NCI-H2029 treated with DMSO at 0.1 percent for 48 hours (cell line): ENCODE measurements at places on chromosomes 2 and 18.
A peak's percentile ranks its signal among the peaks of the same experiment; 100 is the strongest.

- DNase-seq, result no peak
Measured at GRCh38 chr2:7516484-7517063, 599.4 kb downstream of the RNF144A start.

DNA sequence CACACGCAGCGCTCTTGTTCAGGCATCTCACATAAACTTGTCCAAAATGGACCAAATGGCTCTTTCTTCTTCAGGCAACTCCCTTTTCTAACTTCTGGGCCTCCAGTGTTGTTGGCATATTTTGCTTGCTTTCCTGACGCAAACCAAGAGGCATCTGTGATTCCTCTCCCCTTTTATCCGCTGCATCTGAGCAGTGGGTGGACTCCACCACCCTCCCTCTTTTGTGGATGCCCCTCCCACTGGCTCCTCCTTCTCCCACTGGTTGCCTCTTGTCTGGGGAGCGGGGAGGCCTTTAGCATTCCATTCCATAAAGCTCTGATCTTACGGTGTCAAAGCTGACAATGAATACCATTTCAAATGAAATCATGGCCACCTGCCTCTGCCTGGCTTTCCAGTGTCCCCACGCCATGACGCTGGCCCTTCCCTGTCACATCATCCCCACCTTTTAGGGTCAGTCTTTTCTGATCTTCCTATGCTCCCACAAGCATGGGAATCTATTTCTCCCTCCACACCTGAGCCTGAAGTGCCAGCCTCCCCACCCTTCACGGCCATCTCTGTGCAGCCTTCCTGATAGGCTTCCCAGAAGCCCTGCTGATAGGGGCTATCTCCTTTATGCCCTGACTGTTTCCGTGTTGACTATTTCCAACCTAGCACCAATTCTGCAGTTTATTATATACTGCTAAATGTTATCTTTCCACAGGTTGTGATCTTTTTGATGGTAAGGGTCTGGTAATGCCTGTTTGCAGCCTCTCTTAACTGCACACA lies 51.5 kb downstream of the RPL37A start:
- DNase-seq, result no peak

DNA sequence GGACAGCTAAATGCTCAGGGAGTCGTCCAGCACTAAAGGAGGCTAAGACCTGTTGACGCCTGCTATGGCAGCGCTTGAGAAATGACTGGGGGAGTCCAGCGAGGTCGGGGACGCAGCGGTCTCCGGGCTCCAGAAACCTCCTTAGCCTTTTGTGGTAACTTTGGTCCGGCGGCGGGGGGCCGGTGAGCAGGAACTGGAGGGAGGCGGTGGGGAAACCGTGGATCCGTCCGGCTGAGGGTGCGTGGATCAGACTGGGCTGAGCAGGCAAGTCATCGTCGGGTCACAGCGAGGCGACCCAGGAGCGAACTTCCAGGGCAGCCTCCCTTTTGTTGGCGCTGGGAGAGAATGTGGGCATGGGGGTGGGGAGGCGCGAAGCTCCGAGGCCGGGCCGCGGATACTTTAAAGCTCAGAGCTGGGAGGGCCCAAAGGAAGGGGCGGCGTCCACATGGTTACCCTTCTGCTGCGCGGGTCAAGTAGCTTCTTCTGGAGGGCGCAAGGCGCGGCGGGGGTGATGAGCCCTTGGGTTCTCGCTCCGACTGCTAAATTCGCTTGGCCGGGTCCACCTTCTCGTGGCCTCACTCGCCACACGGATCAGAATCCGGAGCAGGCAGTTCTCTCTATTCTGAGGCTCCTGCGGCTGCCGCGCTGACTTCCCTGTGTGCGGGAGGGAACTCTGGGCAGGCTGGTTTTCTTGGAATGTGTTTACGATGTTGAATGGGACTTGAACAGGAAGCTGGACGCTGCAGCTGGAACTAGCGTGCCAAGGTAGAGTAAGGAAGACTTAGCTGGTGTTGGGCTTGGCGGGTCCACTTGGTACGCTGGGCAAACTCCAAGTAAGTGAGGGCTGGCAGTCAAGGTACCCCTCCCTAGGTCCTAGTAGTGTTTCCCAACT lies 920 bp downstream of the GULP1 start:
- DNase-seq, result peak; percentile 69

- DNase-seq, result no peak
Measured at GRCh38 chr2:181306785-181307184, 150.4 kb upstream of the ITGA4 start.

- DNase-seq, result no peak
Measured at GRCh38 chr2:132896073-132896472, 226.1 kb upstream of the LYPD1 start.

DNA sequence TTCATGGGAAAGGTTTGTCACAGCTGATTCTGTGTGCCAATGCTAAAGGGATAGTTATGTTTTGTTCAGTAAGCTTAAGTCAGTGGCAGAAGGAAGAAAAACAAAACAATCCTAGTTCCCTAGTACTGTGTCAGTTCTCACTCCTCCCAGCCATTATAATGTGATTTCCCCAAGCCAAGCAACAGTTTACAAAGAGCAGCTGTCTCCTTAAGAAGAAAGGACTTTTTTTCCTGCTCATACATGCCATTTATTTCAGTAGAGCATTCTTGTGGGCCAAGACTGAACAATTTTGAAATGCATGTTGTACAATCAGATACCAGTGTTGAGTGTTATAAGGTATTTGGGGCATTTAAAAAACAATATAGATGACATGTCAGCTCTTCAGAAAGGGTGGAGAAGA lies 52.1 kb downstream of the NEMP2 start:
- DNase-seq, result no peak

- no peak for DNase-seq
Measured at GRCh38 chr2:112731479-112731878, 10.7 kb downstream of the NT5DC4 start.

- no peak for DNase-seq
Measured at GRCh38 chr18:10783941-10784340, 258.1 kb downstream of the NAPG start.

DNA sequence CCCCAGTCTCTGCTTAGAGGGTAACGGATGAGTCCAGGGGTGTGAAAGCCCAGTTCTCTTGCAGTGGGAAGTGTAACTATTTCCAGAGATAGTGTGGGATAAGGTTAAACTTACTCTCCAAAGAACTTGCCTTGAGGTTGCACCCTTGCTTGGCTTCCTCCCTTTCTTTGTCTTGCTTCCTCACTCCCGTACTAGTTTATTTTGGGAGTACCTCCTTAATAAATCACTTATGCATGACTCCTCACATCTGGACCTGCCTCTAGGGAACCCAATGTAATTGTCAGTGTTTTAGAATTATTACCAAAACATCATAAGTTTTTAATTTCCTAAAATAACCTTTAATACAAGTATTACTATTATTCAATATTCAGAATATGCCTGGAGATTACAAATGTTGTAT lies 35.2 kb downstream of the CPO start:
- no peak for DNase-seq

DNA sequence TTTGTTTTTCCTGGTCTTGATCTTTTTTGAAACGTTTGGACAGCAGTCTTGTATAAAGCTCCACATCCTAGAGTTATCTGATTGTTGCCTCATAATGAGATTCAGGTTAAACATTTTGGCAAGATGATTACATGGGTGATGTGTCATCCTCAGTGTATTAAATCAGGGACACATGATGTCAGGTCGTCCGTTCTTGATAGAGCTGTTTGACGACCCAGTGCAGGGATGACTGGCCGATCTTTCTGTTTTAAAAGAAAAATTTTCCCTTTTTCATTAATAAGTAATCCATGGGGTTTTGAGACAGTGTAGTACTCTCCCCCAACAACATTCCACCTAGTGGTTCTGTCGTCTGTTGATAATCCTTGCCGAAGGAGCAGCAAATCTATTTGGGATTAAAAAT lies 44.5 kb upstream of the SERPINB2 start:
- DNase-seq, result no peak

DNA sequence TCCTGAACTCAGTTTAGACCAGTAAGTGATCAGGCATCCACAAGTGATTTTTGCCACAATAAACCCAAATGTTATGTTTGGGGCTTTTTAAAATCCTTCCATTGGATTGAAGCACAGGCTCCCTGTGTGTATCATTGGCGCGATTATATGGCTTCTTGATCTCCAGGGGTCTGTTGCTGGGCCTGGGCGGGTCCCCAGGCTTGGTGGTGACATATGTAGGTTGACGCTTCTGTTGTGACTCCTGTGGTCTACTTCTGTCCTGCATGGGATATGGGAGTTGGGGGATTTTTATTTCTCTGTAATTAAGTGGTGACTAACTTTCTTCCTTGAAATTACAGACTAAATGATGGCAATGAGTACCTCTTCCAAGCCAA lies 56.2 kb upstream of the EML6 start:
- no peak for DNase-seq

GRCh38 chr2:53989210-53989862 lies 18.5 kb upstream of the PSME4 start:
- no peak for DNase-seq

DNA sequence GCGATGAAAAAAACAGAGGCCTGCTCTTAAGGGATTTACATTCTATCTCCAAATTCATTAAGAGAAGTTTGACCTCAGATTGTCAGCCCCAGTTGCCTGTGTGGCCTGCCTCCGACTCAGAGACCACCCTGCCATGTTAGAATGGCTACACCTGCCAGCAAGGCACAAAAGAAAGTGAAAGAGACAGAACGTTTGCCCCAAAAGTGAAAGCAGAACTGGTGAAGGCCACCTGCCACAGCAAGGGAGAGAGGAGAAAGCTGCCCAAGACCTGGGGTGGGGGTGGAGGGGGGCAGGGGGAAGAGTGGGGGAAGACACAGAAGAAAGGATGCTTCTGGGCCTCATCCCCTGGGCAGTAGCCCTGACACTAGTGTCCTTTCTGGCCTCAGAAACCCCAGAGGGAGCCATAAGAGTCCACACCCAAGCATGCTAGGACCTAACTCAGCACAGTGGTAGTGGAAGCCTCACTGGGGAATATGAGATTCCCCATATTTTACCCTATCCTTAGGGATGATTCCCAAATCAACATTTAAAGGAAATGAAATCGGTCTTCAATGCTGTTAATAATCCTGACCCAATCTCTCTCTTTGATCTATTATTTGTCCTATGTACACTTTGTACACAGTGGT lies 389.7 kb downstream of the TXNL1 start:
- no peak for DNase-seq

DNA sequence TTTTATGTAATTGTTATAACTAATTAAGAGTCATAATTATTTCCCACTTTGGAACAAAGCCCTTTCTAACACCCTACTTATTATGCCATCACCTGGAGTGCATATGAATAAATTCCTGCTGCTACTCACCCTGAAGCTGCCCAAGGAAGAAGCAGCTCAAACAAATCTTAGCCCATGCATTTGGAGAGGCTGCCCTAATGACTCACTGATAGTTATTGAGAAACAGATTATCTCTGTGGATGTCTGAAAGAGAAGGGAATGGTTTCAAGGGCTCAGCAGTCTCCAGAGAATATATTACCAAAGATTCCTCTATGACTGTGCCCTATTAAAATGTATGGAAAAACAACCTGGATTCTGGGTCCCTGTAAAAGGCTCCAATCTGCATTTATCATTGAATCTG lies 81.0 kb downstream of the GPR39 start:
- DNase-seq, result no peak

GRCh38 chr2:36271266-36271665 lies 84.3 kb upstream of the CRIM1 start:
- no peak for DNase-seq

GRCh38 chr2:134256956-134257355 lies 3.1 kb downstream of the MGAT5 start:
- DNase-seq, result no peak

- DNase-seq, result no peak
Measured at GRCh38 chr2:130354139-130354428, 1.8 kb upstream of the PTPN18 start.

GRCh38 chr2:26561918-26562810 lies 79.0 kb downstream of the CIB4 start:
- no peak for DNase-seq

GRCh38 chr2:101361522-101361921 lies 25.8 kb downstream of the CREG2 start:
- DNase-seq, result no peak

DNA sequence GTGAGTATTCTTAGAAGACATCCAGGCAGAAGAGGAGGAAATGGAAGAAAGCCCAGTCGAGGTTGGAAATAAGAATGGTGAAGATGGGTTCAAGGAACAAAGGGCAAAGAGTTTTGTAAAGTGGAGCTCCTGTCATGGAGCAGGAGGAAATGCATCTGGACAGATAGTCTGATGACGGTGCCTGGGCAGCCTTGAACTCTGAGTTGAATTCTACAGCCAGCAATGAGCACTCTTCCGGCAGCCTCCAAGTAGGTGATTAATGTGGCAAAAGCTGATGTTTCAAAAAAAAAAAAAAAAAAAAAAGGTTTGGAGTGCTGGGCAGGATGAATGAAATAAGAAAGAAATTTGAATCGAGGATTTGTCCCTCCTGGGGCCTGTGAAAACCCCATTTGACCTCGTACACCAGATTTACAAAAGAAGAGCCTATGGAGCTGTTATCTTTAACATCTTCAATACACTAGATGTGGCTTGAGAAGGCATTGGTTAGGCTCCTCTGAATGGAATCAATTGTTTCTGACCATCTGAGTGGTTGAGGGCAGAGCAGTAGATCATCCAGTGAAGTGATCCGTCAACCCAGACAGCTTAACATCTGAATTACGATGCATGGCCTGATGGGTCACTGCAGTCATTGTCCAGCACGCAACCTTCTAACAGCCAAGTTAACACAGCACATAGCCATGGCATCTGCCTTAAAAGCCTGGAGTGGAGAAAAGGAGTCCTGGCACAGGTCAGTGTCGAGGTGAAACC lies 449.7 kb downstream of the TXNL1 start:
- no peak for DNase-seq

DNA sequence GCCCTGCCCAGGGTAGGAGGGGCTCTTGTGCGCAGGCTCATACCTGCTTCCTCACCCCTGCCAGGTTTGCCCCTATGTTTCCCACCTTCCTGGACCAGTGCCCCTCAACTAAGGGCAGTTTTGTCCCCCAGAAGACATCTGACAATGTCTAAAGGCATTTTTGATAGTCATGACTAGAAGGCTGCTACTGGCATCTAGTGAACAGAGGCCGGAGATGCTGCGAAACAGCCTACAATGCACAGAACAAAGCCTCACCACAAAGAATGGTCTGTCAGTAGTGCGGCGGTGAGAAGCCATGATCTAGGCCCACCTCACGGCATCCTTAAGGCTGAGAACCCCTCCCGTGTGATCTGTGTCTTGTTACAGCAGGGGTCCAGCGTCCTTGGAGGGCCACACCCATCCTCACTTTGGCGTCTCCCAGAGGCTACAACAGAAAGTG lies 96.0 kb downstream of the TMEM17 start:
- no peak for DNase-seq

- no peak for DNase-seq
Measured at GRCh38 chr2:45709137-45709536, 57.7 kb downstream of the PRKCE start.

DNA sequence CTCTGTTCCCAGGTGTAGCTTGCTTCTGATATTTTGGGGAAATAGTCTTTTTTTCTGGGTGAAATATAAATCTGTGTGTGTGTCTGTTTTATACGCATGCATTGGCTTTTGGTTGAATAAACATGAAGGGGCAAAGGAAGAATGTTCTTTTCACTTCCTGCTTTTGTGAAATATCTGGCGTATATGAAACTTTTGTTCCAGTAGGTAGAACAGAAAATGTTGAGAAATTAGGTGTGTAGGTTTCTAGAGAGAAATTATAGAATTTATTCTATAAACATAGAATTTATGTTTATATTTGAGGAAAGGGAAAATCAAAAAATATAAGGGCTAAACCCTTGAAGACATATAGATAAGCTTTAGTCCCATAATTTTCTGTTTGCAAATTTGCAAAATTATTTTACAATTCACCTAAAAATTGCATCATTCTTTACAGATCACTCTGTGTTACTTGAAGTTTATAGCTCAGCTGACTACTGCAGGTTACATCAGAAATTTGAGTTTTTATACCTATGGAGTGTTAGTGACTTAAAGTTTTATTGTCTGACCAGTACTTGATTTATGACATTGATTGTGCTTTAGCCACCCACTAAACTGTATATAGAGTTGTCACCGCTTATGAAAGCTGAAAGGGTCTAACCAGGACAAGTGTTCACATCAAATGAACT lies 116.1 kb downstream of the FAM117B start:
- no peak for DNase-seq
